Esophagus squamous epithelium (tissue), 5 donors: ENCODE measurements at places on chromosomes 7 and 10.

DNA sequence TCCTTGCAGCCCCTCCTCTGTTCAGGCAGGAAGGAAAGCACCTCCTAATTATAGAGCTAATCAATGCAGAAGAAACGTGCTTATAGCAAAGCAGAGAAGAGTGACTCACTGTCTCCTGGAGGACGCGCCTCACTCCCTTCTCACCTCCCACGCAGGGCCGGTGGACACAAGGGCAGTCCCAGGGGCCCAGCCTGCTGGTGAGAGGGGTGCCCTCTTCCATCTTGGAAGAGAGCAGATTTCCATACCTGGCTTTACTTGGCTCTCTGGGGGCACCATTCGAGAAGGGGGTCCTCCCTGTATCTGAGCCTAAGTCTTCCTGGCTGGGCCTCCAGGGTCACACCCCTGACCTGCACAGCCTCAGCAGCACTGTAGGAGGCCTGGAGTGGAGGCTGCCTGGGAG is 55.8 kb downstream of the RASGEF1A start:
- DNase-seq: no peak

DNA sequence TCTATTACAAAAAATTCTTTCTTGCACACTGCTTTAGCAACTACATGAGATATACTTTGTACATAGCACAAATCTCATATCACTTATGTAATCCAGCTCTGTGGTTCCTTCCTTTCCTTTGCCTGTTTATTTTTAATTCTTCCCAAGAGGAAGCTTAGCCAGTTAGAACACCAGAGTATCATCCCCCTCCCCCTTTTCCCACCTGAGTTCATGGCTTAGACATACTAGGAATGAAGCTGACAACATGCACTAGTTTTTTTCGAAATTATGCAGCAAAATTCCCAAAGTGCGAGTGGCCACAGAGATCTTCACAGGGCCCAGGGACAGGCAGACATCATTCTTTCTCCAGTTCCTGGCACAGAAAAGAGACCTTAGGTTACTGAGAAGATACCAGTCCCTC is 17.8 kb downstream of the CAV1 start:
- no peak for DNase-seq

- no peak for DNase-seq
These were observed 266.6 kb downstream of the NXPH1 start for GRCh38 chr7:8699875-8700624.

- no peak for DNase-seq
These were observed 6.1 kb downstream of the ZNF789 start for GRCh38 chr7:99478464-99479440.

DNA sequence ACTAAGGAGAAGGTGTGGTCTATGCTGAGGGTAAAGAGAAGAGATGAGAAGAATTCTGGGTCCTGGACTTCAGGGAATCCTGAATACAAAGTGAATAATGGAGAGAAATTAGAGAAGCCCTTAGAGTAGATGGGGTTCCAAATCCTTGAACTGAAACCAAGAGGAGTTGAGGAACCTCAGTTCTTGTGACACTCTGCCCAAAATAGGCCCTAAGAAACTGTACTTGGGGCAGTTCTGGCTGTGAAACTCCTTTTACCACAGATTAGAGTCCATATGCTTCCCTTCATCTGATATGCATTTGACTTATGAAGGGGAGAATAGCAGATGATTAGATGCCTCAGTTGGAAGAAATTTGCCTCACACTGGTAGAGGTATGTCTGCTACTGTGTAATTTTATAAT is 19.0 kb downstream of the TES start:
- DNase-seq: no peak

DNA sequence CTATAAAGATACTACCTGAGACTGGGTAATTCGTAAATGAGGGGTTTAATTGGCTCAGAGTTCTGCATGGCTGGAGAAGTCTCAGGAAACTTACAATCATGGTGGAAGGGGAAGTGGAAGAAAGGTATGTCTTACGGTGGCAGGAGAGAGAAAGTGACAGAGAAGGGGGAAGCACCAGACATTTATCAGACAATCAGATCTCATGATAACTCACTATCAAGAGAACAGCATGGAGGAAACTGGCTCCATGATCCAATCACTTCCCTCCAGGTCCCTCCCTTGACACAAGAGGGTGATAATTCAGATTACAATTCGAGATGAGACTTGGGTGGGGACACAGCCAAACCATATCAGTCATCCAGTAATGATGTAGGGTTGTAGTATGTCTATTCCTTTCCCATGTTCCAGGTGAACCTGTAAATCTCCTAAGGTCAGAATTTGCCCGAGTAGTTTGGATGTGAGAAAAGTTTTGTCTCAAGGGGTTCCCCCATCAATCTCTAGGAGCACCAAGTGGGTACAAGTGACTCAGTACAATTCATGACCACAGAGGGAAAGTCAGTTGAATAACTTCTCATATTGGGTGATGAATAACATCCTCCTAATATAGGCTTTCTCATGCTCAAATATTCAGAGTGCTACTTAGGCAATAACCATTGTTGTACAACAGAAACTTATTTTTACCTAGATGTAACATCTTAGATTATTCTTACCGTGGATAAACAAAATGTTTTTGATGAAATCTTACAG is 39.7 kb upstream of the MTPN start:
- DNase-seq: no peak

DNA sequence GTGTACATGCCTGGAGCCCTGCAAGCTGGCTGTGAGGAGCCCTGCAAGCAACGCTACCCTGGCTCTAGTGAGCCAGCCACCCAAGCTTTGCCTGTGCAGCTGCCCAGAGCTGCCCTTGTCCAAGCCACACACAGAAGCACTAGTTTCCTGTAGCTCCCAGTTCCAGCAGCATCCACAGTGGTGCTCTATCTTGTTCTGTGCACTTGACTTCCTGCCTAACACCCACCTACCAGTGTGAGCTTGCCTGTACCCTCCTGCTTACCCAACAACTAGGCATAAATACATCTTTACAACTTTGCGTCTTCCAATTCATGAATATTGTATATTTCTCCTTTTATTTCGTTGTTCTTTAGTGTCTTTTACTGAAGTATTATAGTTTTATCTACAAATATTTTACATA is 32.2 kb upstream of the ZNF518A start:
- DNase-seq: no peak

DNA sequence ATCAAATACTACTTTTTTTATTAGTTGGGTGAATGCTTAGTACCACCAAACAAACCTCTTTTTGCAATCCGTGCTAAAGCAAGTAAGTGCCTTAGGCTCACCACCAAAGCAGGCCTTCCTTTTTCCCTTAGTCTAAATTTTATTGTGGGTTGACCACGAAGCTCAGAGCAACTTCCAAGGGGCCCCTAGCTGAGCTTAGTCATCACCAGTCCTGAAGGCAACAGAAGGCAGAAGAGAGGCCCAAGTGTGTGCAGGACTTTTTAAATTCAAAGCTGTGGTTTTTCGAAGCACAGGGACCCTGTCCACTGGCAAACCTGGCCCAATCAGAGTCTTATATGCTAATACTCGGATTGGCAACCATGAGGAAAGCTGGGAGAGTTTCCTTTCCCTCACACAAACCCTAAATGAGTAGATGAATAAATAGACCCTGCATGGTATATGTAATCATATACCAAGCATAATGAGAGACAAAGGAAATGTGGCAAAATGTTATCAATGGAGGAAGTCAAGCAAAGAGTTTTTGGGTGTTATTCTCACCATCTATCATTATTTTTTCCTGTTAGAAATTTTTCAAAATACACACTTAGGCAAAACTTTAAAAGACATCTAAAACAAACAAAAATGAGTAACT is 453.2 kb upstream of the GALNT17 start:
- DNase-seq: no peak

GRCh38 chr7:116829493-116829892 is 32.9 kb upstream of the CAPZA2 start:
- no peak for DNase-seq

DNA sequence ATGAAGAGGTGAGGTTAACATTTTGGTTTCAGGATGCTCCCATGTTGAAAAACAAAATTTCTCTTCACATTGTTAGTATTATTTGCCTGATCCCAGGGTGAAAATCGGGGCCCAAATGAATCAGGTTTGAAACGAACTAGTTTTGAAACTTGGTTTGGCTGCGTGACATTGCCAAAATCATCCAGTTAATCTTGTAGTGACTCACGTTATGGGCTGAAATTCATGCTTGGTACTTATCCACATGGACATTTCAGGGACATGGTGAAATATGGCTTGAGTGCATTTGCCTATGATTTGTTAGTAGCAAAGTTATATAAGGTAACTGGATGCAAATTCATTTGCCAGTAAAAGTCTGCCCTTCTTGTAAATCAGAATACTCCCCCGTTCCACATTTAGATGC is 97.3 kb downstream of the CFAP58 start:
- DNase-seq: no peak

- no peak for DNase-seq
These were observed 10.4 kb downstream of the PSD start for GRCh38 chr10:102408131-102408727.

- no peak for DNase-seq
These were observed 127.7 kb downstream of the ATXN7L1 start for GRCh38 chr7:105748701-105749100.

DNA sequence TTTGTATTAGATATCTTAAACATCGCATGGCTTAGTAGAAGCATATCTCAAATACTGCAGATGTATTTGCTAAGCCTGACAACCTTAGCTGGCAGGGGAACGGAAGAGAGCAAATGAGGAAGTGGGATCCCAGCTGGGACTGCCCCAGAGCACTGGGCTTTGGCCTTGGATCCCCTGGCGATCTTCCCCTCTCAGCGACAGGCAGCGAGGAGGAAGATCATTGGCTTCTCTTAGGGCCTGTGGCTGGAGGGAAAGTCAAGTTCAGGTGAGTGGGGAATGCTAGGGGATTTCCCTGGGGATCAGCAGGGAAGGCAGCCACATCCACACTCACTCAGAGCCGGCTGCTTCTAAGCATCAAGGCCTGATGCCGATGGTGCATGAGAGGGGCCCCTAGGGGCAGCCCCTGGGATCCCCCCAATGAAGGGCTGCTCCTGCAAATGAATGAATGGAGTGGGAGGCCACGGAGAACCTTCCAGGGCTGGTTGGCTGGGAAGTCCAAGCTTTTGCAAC is 42.0 kb downstream of the LYZL2 start:
- peak; percentile 7 for DNase-seq

DNA sequence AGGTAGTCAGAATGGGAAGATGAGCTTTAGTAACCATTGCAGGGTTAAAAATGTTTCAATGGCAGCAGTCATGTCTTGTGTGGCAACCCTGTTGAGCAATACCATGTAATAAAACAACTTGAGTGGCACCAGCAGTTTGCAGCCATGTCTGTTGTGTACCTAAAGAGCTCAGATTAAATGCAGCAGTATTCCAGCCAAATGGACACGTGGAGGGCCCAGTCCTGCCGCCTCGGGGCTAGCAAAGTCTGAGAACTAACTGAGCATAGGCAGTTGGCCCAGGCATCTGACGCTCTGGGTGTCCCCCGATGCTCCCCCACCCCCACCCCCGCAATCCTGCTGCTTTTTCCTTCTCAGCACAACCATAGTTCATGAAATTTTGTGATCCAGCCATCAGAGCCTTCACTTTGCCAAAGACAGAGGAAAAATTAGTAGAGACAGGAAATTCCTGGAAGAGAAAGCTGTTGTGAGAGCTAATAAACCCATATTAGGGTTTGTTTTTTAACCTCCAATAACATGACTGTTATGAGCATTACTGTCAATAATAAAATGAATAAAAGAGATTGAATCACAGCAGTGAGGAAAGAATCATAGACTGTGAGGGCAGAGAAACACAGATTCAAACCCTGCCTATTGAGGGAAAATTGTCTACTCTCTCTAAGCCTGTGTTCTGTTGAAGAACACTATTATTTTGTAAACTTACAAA is 220.6 kb upstream of the RHOBTB1 start:
- no peak for DNase-seq

DNA sequence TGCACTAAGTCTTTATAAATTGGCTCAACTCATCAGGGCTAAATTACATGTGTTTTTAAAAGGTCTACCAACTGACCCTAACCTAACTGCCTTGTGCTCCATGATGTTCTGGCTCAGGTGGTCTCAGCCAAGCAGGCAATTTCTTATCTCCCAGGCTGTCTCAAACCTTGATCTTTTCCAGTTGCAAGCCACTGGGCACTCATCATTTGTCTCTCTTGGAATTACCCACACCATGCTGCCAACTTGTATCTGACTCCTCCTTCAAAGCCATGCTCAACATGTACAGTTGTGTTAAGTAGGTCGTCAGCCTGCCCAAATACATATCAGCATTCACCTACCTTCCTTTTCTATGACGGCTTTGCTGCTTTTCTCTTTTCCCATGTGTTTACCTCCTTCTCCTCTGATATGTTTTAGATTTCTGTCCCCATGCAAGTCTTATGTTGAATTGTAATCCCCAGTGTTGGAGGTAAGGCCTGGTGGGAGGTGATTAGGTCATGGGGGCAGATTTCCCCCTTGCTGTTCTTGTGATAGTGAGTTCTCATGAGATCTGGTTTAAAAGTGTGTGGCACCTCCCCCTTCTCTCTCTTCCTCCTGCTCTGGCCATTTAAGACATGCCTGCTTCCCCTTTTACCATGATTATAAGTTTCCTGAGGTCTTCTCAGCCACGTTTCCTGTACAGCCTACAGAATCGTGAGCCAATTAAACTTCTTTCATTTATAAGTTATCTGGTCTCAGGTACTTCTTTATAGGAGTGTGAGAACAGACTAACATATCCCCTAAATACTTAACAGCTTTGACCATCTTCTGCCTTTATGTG is 130.0 kb downstream of the ELAPOR2 start:
- no peak for DNase-seq

- peak; percentile 25 for DNase-seq
These were observed 56.4 kb upstream of the ECHDC3 start for GRCh38 chr10:11685787-11686218.

DNA sequence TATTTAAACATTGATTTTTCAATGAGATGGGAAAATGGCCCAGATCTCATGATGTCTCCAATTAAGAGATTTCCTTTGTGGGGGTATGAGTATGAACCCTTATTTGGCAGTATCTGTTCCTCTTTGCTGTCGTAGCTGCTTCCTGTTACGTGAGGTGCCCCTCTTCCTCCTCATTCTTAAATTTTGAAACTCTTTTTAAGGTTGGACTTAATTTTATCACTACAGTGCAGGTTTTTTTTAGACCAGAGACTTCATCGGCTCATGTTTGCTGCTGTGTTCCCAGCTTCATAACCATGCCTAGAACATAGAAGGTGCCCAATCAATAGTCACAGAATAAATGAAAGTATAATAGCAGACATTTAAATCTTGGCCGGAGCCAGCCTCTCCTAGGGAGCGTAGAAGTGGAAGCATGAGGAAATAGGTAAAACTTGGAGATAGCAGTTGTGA is 2.4 kb downstream of the MIOS start:
- no peak for DNase-seq

GRCh38 chr7:94997547-94997946 is 90.2 kb downstream of the PPP1R9A start:
- no peak for DNase-seq

GRCh38 chr10:75057680-75058079 is 53.8 kb upstream of the SAMD8 start:
- no peak for DNase-seq

- no peak for DNase-seq
These were observed 58.9 kb downstream of the FAM53B start for GRCh38 chr10:124685261-124685660.

DNA sequence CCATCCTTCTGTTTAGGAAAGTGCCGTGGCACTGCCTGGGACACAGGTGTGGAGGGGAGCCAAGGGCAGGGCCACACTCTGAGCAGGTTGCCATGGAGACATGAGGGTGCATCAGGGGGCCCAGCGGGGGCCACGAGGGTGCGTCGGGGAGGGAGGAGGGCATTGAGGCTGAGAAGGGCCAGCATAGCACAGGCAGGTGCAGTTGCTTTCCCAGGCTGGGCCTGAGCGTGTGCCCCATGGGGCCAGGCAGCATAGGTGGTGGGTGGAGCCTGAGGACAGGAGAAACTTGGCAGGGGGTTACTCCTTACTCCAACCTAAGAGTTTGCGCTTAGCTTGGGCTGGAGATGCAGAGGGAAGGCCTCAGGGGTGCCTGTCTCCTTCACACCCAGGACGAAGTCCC is 15.2 kb downstream of the YKT6 start:
- no peak for DNase-seq
